ENCODE measurements at places on chromosomes 6 and 20.
A peak's percentile ranks its signal among the peaks of the same experiment; 100 is the strongest.

GRCh38 chr20:45436732-45437485 lies 21.0 kb downstream of the PIGT start:
- peak; percentile 83 for DNase-seq

DNA sequence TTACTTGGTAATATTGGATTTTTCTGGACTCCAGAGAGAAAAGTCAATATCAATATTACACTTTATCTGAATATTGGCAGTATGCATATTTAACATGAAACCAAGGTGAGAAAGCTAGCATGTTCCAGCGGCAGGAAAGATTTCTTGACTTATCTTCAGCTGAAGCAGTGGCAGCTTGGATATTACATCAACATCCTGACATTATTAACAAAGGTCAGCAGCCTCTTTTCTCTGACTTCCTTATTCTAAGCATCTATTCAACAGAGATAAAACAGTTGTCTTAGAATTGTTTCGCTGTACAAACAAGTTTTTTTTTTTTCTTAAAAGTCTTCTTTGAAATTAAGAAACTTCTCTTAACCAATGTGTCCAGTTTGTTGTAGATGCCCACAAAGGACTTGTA lies 11.8 kb downstream of the DCBLD1 start:
- peak; percentile 48 for DNase-seq

- no peak for DNase-seq
Observed at GRCh38 chr20:50450881-50451752, 59.1 kb upstream of the PTPN1 start.

GRCh38 chr20:61799928-61800327 lies 265.8 kb downstream of the TAF4 start:
- no peak for DNase-seq

DNA sequence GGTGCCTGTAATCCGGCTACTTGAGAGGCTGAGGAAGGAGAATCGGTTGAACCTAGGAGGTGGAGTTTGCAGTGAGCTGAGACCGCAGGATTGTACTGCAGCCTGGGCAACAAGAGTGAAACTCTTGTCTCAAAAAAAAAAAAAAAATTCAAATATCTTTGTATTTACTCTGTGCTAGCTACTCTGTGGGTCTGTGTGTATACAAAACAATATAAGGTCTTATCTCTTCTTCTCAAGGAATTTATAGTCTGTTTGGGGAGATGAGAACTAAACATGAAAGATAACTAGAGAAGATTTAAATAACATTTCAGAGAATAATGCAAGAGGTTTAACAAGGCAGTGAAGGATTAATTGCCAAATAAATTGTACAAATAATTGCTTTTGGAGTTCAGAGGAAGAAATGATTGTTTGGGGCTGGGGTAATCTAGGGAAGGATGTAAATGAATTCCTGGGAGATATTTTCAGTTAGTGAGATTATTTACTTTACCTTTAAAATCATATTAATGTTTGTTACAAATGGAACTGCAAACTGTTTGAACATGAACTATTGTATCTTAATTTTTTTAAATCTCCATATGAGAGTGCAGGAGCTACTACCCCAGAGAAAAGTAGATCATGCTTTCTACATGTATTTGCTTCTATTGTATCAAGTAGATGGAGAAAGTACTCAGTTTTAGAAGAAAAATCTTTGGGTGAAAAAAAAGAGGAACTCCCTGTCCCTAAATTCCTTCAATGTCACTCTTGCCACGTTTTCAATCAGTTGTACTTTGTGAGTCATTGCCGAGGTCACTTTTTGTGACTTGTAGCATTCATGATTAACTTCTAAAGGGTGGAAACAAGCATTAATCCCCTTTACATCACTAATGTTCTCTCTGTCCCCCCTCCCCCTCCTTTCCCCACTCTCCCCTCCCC lies 39.0 kb downstream of the NCOA3 start:
- no peak for DNase-seq

DNA sequence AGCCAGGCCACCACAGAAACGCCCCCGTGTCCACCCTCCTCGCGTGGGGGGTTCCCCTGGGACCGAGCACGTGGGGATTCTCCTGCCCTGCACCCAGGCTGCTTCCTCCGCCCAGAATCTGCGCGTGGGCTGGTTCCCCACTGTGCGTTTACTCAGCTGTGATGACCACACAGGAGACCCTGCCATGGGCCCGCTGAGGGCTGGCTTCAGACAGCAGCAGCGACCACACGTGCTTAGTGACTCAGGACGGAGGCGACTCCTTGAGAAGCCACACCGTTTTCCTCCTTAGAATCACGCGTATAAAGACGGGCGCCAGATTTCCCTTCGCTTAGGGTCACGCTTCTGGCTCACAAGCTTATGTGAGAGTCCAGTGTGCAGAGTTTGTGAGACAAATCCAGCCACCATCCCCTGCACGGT lies 63.9 kb upstream of the PDE10A start:
- no peak for DNase-seq

DNA sequence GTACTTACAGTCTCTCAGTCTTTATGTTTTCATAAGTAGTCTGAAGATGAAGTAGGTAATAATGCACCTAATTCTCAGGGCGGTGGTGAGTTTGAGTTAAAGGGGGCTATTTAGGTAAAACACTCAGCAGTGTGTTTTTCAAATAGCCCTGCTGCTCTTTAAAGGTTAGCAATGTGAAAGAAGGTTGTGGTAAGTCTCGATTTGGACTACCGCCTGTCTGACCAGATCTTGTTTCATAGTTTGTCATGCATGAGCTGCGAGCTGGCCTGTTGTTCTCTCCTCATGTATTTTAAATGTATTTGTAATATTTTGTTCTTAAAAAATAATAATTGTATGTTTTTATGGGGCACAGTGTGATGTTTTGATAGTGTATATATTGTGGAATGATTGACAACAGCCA lies 340.2 kb downstream of the DHX35 start:
- no peak for DNase-seq

Data from kidney capillary endothelial cell (primary cell).